ENCODE measurements at places on chromosomes 1 and 21.

- DNase-seq = no peak
Measured at GRCh38 chr21:31983120-31983519, 110.3 kb downstream of the HUNK start.

DNA sequence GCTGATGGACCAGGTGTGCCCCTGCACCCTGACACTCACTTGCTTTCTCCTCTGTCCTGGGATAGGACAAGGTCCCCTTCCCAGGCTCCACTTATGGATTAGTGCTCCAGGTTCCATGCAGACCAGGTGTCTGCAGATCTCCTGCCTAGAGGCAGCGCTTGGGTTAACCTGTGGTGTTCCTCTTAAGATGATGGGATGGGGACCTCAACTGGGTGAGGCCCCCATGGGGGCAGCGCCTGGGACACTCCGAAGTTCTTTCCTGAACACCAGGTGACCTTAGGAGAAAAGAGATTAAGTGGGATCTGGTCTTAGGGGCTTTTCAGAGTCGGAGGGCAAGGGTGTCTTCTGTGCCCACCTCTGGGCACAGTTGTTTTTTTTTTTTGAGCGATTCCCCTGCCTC is 21.2 kb downstream of the TNNT2 start:
- DNase-seq = no peak

GRCh38 chr21:39381009-39381408 is 32.1 kb upstream of the HMGN1 start:
- DNase-seq = no peak

GRCh38 chr1:234970731-234971476 is 157.7 kb downstream of the TOMM20 start:
- DNase-seq = peak; percentile 42

- no peak for DNase-seq
Measured at GRCh38 chr1:175665616-175666015, 77.8 kb downstream of the TNR start.

GRCh38 chr1:27563341-27563590 is 40.7 kb downstream of the AHDC1 start:
- DNase-seq = no peak

DNA sequence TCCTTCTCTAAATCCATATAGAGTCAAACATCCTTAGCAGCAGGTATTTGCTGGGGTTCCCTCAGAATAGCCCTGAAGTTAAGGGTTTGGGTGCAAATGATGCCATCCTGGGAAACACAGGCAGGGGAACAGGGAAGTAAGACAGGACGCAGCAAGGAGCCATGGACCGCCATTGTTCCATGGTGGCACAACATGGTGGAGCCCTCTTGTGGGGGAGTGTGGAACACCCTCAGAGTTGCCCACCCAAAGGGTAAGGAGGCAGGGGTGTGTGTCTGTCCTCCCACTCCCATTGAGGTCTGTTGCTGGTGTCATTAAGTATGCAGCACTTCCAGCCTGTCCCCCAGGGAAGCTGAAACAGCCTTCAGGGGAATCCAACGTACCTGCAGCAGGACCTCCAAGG is 20.4 kb upstream of the RCAN1 start:
- DNase-seq = no peak

DNA sequence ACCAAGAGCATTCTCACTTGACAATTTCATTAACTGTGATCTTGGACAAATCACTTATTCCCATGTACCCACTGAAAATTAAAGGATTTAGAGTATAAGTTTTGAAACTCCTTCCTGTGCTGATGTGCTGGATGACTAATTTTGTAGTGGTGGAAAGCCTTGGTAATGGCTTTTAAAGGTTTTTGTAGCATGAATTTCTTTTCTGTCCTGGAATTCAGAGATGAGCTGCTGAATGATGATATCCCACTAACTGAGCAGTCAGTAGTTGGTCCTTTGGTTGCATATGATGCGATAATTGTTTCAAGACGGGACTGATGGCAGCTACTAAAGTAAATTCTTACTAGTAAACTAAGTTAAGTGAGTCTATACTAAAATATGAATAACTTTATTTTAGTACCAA is 5.2 kb downstream of the RPL5 start:
- DNase-seq = no peak

GRCh38 chr1:190436615-190437014 is 41.0 kb downstream of the BRINP3 start:
- peak; percentile 17 for DNase-seq

DNA sequence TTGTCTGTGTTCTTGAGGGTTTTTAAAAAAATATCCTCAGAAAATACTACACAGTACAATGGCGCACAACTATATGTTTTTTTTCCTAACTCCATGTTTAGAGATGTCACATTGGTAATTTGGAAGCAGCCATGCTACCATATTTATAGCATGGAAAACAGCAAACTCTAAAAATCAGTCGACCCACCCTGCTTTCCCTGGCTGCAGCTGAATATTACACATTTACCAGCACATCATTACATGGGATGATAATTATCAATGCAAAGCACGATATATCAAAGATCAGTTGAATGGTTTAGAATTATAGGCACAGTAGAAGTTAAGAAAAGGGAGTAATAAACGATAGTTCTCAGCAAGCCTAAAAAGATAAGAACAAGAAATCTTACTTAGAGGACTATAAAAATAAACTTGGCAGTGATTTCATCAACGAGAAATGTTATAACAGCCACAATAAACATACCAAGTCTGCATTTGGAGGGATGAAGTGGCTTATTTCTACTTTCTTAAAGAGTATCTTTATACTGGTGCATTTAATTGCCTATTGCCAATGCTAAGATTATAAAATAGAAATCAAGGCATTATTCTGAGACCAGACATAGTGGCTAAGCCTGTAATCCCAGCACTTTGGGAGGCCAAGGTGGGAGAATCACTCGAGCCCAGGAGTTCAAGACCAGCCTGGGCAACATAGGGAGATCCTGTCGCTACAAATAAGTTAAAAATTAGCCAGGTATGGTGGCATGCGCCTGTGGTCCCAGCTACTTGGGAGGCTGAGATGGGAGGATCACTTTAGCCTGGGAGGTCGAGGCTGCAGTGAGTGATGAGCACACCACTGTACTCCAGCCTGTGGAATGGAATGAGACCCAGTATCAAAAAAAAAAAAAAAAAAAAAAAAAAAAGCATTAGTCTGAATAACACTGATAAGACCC is 43.4 kb downstream of the WDR64 start:
- DNase-seq = no peak

DNA sequence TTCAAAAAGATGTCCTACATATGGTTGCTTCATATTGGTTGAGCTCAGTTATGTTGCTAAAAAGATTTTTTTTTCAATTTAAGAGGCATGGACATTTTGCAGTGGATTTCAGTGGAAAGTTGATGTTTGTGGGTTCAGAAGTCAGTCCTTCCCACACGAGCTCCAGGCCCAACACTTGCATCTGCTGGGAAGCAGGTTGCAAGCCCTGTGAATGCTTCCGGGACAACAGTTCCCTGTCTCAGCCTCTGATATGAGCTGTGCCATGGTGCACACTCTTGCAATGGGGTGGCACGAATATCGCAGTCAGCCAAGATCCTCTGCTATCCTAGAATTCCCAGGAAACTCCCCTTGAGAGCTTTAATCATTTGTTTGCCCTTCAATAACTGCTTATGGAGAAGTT is 30.3 kb upstream of the ABCG1 start:
- no peak for DNase-seq

GRCh38 chr1:157969697-157970485 is 23.6 kb upstream of the KIRREL1 start:
- peak; percentile 28 for DNase-seq
